ENCODE measurements at places on chromosomes 2 and 18.
A peak's percentile ranks its signal among the peaks of the same experiment; 100 is the strongest.

DNA sequence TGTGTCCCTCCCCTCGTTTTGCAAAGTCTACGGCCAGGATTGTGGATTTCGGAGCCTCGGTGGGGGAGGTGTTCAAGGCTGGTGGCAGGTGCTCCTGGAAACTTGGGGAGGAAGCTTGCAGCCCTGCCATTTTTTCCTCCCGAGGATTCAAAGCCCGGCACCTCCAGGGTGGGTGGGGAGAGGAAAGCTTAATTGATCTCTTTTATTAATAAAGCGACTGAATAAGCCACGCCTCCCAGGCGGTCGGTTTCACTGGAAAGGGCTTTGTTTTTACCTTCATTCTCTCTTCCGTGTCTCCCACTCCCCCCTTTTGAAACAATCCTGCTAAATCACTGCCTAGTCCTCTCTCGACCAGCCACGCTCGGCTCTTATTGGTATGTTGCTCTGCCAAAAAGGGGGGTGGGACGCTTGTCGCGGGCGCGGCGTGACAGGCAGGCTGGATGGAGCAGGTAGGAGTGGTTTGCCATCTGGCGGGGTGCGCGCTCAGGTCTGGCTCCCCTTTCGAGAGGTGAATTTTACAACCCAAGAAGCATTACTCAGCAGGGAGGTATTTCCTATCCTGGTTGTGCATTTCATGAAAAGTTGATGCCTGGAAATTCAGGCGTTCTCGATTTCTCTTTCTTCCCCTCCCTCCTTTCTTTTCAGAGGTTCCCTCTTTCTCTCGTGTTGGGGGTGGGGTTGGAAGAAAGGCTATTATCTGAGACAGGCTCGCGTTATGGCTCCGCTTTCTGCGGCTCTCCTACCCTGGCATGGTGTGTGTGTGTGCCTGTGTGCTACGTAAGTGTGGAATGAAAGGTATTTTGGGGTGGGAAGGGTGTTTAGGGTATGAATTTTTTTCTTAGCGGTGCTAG is 1.4 kb downstream of the NEDD4L start:
- DNase-seq: peak; percentile 86

DNA sequence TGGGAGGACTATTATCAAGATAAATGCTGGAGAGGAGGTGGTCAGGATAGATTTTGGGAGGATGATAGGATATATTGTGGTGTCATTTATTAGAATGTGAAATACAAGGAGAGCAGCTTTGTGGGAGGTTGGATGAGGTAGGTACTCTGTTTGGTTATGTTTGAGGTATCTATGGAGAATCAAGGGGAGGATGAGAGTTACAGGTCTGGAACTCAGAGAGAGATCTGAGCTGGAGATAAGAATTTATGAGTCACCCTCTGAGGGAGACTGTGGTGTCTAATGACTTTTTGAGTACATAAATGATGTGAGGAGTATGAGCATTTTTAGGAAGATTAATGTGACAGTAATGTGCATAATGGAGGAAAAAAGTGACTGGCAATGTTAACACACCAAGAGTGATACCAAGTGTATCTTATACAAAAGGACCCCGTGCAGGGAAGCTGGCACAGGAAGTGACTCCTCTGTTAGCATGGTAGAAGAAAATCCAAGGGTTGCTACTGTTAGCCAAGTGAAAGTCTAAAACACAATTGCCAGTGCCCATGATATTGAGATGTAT is 48.2 kb downstream of the CRIM1 start:
- DNase-seq: no peak

DNA sequence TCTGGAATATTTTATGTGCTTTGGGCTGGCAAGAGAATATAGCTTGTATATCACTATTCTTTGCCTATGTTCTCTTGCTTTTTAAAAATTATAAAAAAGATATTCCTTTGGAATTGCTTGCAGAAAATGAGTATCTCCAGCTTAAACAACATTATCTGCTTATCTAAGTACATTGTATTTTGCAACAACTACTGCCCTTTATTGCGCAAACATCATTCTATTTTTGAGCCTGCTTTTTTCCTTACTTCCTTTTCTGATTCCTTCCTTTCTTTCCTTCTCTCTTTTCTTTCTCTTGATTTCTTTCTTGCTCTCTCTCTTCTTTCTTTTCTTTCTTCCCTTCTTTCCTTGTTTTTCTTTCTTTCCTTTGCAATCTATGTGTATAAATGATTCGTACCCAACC is 74.0 kb downstream of the UNC80 start:
- DNase-seq: no peak

DNA sequence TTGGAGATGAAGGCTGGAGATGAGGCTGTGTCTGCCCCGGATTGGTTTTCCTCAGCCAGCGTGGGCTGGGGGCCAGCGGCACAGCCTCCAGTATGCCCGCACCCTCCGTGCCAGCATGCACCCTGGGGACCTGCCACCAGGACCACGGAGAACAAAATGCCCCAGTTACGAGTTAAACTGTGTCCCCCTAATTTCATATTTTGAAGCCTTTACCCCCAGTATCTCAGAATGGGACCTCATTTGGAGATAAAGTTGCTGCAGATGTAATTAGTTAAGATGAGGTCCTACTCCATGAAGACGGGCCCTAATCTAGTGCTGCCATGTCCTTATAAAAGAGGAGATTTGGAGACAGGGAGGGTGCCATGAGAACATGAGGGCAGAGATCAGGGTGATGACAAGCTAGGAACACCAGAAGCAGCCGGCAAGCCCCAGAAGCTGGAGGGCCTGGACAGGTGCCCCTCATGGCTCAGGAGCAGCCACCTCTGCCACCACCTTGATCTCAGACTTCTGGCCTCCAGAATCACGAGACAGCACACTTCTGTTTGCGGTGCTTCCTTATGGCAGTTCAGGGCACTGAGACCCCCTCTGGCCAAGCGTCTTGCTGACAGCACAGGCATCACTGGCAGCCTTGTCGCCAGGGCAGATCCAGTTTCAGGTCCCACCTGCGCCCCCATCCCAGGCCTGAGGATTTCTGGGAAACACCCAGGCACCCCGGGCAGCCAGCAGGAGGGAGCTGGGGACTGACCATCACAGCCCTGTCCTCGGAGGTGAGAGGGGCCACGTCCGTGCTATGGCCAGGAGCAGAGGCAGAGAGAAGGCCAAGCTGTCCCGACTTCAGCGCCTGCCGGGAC is 29.4 kb downstream of the KIF1A start:
- no peak for DNase-seq
